Stimulated activated CD4-positive, alpha-beta T cell treated with anti-CD3 and anti-CD28 coated beads, Interleukin-1b, Interleukin-23, amount 100 ng/mL, for 1 hour (primary cell): ENCODE measurements at places on chromosomes 12 and 14.

DNA sequence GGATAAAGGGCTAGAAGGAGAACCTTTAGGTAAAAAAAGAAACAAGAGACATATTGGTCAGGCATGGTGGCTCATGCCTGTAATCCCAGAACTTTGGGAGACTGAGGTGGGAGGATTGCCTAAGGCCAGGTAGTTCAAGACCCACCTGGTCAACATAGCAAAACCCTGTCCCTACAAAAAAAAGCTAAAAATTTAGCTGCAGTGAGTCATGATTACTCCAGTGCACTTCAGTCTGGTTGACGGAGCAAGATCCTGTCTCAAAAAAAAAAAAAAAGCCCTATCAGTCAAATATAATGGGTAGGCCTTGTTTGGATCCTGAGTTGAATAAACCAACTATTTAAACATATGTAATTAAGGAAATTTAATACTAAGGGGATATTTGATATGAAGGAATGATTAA, 54.2 kb downstream of the PPP1R36 start:
- no peak for DNase-seq

DNA sequence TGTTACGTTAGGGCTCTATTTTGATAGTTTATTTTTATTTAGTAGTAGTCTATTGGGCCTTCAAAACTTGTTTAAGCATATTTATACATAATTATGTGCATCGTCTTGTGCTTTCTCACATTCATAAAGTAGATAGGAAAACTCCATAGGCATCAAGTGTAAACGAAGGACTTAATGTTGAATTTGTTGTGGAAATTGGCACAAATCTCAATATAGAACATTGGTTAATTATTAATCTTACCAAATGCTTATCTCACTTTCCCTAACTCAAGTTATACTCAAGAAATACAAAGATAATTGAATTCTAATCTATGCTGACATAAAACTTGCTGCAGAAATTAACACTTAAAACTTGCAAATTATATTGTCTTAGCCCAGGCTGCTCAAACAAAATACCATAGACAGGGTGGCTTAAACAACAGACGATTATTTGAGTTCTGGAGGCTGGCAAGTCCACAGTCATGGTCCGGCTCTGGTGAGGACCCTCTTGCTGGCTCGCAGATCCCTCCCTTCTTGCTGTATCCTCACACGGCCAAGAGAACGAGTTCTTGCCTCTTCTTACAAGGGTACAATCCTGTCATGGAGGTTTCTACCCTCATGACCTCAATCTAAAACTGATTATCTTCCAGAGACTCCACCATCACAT, 18.8 kb downstream of the STYX start:
- DNase-seq: no peak

DNA sequence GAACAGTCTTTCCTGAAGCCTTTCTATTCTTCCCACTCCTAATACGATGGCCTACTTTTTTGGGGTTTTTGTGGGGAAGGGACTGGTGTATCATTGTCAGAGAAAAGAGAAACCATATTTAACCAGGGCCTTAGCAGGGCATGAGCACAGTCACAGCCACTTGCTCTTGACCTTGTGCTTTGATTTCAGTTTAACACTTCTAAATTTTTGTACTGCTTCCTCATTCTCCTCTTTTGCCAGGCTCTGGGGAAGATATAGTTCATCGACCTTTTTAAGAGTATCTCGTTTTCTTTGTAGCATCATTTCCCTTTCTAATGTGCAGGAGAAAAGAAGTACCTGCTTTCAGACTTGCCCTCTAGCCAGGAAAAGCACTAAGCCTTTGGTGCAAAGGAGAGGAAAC, 2.2 kb downstream of the ZBTB1 start:
- no peak for DNase-seq

DNA sequence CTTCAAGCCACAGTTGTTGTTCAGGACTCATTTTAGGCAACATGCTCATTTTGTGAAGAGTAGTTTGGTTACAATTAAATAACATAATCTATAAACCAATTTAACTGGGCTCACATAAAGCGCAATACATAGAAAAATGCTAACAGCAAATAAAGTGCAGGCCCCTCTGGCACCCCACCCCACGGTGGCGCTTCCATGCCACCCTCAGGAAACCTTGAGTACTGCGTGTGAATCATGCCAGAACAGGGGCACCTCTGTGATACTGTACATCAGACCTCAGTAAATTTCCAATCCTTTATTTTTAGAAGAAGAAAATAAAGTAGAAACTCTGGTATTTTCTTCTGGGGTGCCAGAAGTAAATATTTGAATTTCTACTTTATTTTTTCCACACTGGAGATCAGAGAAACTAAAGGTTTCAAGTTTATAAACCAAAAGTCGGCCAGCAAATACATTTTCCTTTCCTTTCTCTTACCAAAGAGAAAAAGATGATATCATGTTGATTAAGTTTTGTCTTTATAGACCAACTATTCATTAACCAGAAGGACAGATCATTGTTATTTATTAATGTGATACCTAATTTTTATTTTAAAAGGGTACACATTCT, 316.8 kb downstream of the PAWR start:
- DNase-seq: no peak

GRCh38 chr12:57456145-57456700, 1.1 kb downstream of the INHBE start:
- no peak for DNase-seq

DNA sequence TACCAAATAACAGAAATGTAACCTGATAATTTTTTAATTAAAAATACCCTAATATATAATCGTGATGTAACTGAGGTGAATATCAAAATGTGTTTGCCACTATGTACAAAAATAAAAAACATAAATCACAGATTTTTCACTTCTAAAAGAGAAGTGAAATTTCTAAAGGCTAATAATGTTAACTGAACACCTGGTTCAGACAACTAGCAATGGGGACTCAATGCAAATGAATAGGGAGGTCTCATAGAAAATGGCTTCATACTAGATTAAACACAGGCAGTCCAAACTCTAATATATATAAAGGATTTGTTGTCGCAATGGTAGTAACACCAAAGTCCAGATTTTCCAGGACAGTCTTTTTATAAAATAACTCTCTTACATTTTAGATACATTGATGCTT, 365.4 kb upstream of the ATP2B1 start:
- DNase-seq: no peak

DNA sequence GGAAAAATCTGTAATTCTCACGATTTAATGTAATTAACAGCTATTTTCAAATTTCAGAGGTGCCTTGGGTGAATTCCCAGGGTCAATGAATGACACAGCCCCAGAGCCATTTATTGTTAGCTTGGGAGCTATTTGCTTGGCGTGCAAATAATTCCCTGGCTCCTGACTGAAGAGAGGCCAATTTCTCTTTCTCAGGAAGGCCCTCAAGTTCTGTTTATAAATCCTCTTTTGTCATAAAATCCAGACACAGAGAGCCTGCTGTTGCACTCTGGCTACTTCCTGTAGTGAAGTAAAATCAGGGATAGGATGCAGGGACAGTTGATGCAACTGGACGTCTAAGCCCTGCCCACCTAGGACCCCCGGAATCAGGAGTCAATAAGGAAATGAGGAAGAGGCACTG, 154.3 kb downstream of the TMX1 start:
- DNase-seq: no peak

- no peak for DNase-seq
These were observed 21.1 kb downstream of the AVPR1A start for GRCh38 chr12:63129927-63130326.
